ENCODE measurements at places on chromosomes 2 and 18.
A peak's percentile ranks its signal among the peaks of the same experiment; 100 is the strongest.

GRCh38 chr18:24039671-24040070, 25.1 kb downstream of the TTC39C start:
- H3K27me3 ChIP-seq, result no peaks in the 10 kb centered on the region
- no peak for DNase-seq
- H3K27ac ChIP-seq, result no peak overlapping the region
- no peak overlapping the region for H3K4me3 ChIP-seq
- H3K4me1 ChIP-seq, result no peaks in the 10 kb centered on the region

DNA sequence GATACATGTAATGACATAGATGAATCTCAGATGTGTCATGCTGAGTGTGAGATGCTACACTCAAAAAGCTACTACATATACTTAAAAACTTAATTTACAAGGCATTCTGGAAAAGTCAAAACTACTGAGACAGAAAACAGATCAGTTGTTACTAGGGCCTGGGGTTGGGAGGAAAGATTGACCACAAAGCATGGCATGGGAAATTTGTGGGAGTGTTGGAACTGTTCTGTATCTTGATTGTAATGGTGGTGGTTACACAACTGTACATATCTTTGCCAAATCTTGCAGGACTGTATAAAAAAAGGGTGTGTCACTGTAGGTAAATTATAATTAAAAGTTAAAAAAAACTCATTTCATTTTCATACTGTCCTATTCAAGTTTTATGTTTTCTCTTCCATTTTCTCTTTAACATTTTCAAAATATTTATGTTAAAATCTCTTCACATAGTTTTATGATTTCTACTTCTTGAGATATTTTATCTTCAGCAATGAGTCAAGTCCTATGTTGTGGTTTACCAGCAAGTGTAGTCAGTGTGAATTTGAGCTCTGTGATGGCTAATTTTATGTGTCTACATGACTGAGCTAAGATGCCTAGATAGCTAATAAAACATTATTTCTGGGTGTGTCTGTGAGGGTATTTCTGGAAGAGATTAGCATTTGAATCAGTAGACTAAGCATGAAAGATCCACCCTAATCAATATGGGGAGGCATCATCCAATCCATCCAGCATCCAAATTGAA, 58.6 kb upstream of the VRK2 start:
- H3K27me3 ChIP-seq, result no peaks in the 10 kb centered on the region
- DNase-seq, result no peak
- no peaks in the 10 kb centered on the region for H3K36me3 ChIP-seq
- H3K4me3 ChIP-seq, result no peak overlapping the region
- H3K4me1 ChIP-seq, result no peaks in the 10 kb centered on the region

GRCh38 chr2:144553379-144553778, 33.5 kb upstream of the ZEB2 start:
- no peak overlapping the region for H3K27ac ChIP-seq
- H3K36me3 ChIP-seq, result no peaks in the 10 kb centered on the region
- H3K27me3 ChIP-seq, result no peaks in the 10 kb centered on the region

- no peak for DNase-seq
- H3K4me3 ChIP-seq, result no peak overlapping the region
- no peaks in the 10 kb centered on the region for H3K4me1 ChIP-seq
- no peak overlapping the region for H3K27ac ChIP-seq
Measured at GRCh38 chr2:145032791-145033190, 512.9 kb upstream of the ZEB2 start.

DNA sequence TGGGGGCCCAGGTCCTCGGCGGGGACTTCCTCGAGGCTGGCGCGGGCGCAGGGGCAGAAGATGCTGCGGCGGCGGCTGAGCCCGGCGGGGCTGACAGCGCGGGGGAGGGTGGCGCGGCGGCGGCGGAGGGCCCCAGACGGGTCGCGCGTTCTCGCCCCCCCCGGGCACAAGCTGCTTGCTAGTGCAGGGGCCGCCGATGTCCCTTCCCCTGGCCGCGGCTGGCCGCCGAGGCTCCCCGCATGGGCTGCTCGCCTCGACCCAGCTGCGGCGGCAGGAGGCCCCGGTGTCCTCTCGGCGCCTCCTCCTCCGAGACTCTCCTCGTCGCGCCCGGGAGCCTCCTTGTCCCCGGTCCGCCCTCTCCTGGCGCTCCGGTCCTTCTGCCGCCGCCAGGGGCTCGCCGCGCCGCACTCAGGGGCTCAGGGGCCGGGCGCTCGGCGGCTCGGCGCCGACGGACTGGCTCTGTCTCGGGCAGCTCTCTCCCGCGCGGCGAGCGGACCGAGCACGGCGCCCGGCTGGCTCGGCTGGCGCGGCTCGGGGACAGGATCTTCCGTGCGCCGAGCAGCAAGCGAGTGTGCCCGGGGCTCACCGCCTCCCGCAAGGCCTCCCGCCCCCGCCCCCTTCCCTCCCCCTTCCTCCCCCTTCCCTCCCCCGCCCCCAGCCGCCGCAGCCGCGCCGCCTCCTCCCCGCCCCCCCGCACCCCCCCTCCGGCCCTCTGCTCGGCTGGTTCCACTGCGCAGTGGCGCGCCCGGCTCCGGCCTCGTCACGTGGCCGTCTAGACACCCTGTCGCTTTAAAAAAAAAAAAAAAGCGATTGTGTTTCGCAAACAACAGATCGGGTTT, 902 bp upstream of the SMAD7 start:
- H3K27me3 ChIP-seq, result no peaks in the 10 kb centered on the region
- peak; percentile 97 for DNase-seq
- peaks cover 43% of the 10 kb centered on the region for H3K4me1 ChIP-seq

- H3K27me3 ChIP-seq, result no peaks in the 10 kb centered on the region
- no peak overlapping the region for H3K27ac ChIP-seq
- no peaks in the 10 kb centered on the region for H3K36me3 ChIP-seq
- H3K4me1 ChIP-seq, result no peaks in the 10 kb centered on the region
- no peak for DNase-seq
- H3K4me3 ChIP-seq, result no peak overlapping the region
Measured at GRCh38 chr18:71976744-71977143, 567.4 kb downstream of the CBLN2 start.

- no peak for DNase-seq
- peaks cover 36% of the 10 kb centered on the region for H3K36me3 ChIP-seq
- no peaks in the 10 kb centered on the region for H3K4me1 ChIP-seq
- no peaks in the 10 kb centered on the region for H3K27me3 ChIP-seq
- no peak overlapping the region for H3K27ac ChIP-seq
Measured at GRCh38 chr2:152618193-152618564, 99.1 kb downstream of the PRPF40A start.

DNA sequence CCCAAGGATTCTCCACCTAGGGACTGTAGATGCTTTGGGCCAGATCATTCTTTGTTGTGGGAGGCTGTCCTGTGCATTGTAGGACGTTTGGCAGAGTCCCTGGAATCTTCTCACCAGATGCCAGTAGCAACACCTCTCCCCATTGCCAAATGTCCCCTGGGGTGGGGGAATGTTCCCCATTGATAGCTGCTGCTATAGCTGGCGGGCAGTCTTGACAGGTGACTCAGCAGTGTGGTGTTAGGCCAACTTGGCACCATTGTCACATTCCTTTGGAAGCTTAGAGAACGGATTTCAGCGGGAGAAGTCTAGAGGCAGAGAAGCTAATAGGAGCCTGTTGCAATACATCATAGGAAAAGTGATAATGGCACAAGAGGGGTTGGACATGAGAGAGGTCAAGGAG, 495.7 kb upstream of the SMIM21 start:
- no peak overlapping the region for H3K27ac ChIP-seq
- no peaks in the 10 kb centered on the region for H3K4me1 ChIP-seq
- H3K4me3 ChIP-seq, result no peak overlapping the region
- peak; percentile 67 for DNase-seq
- no peaks in the 10 kb centered on the region for H3K27me3 ChIP-seq

DNA sequence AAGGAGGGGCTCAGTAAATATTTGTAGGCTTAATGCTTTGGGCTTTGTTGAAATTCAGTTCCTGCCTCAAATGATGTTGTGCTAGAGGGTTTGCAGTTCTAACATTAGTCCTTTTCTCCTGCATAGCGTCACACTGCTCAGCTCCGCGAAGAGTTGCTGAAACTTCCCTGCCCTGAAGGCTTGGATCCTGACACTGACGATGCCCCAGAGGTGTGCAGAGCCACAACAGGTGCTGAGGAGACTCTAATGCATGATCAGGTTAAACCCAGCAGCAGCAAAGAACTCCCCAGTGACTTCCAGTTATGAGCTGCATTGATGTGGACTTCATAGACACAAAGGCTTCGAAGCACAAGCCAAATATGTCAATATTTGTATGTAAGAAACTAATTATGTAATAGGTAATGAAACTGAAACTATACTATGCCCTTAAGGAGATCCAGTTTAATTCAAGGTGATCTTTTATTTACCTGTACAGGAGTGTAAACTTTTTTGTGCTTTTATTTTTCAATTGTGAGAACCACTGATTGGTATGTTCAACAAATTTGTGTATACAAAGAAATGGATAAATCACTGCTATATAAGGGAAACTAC, 10.2 kb upstream of the TTC27 start:
- H3K4me3 ChIP-seq, result no peak overlapping the region
- H3K4me1 ChIP-seq, result peaks cover 4% of the 10 kb centered on the region
- no peak overlapping the region for H3K27ac ChIP-seq

GRCh38 chr2:169808221-169808620, 9.6 kb downstream of the SSB start:
- no peak for DNase-seq
- no peak overlapping the region for H3K27ac ChIP-seq
- no peaks in the 10 kb centered on the region for H3K27me3 ChIP-seq
- no peak overlapping the region for H3K4me3 ChIP-seq

DNA sequence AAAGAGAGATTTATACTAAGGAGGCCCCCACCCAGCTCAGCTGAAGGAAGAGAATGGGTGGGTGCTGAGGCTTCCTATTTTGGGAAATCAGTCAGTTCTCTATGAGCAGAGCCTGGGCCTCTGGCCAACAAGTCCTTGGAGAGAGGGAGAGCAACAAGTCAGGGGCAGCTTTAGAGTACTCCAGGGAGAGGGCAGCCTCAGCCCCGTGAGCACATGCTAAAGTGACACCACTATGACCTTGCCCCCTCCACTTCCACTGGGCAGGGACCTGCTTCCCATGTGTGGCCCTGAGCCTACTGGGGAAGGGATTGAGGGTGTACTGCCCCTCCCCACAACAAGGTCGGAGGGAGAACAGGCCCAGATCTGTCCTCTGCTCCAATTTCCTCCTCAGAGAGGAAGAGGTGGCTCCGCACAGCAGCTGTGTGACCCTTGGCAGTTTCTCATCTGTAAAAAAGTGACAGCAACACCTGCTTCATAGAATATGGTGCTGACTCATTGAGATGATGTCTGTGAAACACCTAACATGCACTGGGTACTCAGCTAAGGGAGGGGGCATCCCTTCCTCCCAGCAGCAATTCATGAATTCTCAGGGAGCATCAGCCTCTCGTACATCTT, 72.9 kb downstream of the CLHC1 start:
- H3K27ac ChIP-seq, result no peak overlapping the region
- no peaks in the 10 kb centered on the region for H3K36me3 ChIP-seq
- no peaks in the 10 kb centered on the region for H3K27me3 ChIP-seq
- peaks cover 89% of the 10 kb centered on the region for H3K4me1 ChIP-seq

DNA sequence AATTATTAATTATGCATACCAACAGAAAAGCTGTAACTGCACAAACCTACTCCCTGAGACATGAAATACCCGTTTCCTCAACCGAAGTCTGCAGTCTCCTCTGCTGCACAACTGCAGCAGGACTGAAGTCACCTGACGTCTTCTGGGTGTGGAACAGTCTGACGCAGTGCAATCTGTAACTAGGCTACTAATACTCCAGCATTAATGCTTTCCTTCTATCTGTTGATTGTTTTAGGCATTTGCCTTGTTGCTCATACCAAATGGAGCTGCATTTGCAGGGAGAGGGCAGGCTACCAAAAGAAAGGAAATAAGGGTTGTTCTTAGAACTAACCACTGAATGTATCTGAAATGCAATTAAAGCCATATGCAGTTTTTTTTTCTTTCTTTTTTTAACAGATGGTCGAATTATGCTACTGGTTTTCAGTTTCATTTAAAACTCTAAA, 40.1 kb downstream of the RTN4 start:
- no peaks in the 10 kb centered on the region for H3K27me3 ChIP-seq
- peak overlapping the region; percentile 45 for H3K4me3 ChIP-seq
- peak overlapping the region; percentile 61 for H3K27ac ChIP-seq

- H3K4me3 ChIP-seq, result no peak overlapping the region
- no peaks in the 10 kb centered on the region for H3K36me3 ChIP-seq
- no peaks in the 10 kb centered on the region for H3K27me3 ChIP-seq
- H3K4me1 ChIP-seq, result no peaks in the 10 kb centered on the region
- no peak overlapping the region for H3K27ac ChIP-seq
- DNase-seq, result no peak
Measured at GRCh38 chr18:26406854-26407517, 141.4 kb downstream of the KCTD1 start.

DNA sequence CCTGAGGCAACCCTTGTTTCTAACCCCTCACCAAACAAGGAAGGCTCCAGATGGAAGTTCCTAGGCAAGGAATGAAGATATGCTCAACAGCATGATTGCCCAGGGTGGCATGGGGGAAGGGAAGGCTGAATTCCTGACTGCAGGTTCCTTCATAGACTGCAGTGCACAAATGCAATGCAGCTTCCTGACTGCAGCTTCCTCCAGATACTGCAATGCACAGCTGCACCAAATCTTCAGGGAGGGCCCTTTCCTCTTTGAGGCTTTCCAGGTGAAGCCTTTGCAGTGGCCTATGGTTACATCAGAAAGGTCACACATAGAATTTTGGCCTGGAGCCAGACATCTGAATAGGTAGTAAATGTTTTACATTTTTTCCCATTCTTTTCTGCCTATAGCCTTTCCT, 58.8 kb upstream of the DYNAP start:
- DNase-seq, result no peak
- no peak overlapping the region for H3K4me3 ChIP-seq
- H3K27ac ChIP-seq, result no peak overlapping the region
- no peaks in the 10 kb centered on the region for H3K4me1 ChIP-seq

GRCh38 chr2:180572346-180572745, 408.1 kb upstream of the UBE2E3 start:
- H3K27ac ChIP-seq, result no peak overlapping the region
- no peak for DNase-seq
- H3K36me3 ChIP-seq, result no peaks in the 10 kb centered on the region
- H3K4me1 ChIP-seq, result no peaks in the 10 kb centered on the region

- H3K27ac ChIP-seq, result no peak overlapping the region
- H3K27me3 ChIP-seq, result no peaks in the 10 kb centered on the region
- no peaks in the 10 kb centered on the region for H3K36me3 ChIP-seq
- DNase-seq, result no peak
Measured at GRCh38 chr18:23188068-23188760, 52.9 kb downstream of the CABLES1 start.

DNA sequence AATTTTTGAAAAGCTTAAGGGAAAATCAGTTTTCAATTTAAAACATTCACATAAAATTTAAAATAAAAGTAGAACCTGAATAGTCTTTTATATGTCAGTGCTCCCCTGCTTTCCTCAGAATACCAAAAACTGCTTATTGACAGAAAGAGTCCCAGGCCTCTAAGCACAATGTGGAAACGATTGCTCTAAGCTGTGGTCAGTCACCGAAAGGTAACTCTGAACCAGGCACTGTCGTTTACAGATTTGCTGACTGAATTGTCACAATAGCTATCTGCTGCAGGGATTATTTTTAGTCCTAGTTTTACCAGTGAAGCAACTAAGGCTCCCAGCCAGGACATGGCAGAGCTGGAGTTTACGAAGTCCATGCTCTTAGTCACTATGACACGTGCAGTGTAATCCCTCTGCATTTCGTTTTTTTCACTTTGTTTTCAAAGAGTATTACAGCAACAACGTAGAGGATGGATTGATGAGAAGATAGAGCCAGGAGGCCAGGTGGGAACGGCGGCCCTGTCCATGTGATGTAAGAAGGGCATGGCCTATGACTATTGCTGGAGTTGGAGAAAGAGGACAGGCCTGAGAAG, 28.1 kb upstream of the TMEM247 start:
- peak overlapping the region; percentile 22 for H3K27ac ChIP-seq
- H3K36me3 ChIP-seq, result no peaks in the 10 kb centered on the region
